ENCODE measurements at places on chromosomes 6 and 20.

DNA sequence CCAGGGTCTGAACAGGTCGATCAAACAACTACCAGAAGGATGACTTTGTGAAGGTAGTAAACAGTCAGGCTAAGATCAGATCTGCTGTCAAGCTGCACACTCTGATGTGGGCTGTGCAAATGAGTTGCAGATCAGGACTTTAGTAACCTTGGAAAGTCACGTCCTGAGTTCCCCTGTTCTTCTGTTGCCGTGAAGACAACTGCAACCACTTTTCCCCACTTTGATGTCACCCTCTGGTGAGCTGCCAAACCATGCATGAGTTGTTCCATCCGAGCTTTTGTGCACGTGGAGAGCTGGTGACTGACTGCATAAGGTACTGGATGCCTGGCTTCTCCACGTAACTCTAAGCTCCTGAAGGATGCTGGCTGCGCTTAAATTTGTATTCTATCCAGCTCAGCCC lies 111.0 kb downstream of the CD83 start:
- no peak for DNase-seq

DNA sequence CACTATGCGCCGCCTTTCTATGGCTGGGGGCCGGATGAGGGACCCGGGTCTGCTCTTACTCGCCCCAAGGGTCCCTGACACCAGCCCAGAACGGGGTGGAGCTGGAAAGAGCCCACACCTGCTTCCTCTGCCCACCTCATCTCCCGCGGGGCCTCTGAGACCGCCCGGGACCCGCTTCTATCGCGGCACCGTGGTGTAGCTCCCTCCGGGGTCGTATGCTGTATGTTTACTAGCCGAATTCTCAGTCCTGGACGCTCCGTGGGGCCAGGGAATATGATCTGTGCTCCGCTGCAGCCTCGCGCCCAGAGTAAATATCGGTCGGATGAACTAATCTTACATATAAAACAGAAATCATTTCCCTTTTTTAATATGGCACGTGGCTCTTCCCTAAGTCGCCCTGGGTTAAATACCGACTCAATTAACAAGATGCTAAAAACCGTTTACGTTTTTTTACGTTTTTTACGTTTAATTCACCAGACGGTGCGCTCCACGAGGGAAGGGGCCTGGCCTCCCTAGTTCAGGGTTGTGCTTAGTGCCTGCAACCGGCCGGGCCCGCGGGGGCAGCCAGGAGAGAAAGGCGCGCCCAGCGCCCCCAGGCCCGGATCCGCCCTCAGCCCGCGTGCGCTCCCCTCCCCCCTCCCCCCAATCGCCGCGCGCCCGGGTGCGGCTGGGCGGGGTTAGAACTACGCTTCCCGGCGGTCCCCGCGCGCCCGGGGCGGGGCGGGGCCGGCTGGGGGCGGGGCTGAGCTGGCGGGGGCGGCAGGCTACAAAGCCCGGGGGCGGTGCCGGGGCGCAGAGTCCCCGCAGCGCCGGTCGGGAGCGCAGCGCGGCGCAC lies at the start of gene RBM38:
TSS of gene RBM38 (plus strand) at position 793 of the 835 bp plus-strand sequence. CDS start 186 bp downstream, outside the sequence.
- DNase-seq: peak; percentile 48

DNA sequence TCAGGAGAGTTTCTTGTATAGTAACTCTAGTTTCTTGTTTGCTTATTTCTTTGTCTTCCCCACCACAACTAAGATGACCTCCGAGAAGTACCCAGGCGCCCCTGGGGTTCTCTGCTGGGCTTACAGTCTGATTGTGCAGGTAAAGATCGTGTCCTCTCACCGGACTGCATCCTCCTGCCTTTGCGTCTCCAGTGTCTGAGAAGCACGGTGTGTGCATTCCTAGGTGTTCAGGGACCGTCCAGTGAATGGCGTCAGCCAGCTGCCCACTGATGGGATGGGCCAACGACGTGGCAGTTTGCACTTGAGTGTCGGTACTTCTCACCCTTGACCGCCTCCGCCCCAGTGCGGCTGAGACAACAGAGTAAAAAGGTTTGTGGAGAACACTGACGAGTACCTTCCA lies 56.0 kb upstream of the NFATC2 start:
- no peak for DNase-seq

- DNase-seq: no peak
Measured at GRCh38 chr20:46708172-46708860, 1.1 kb upstream of the SLC2A10 start.

DNA sequence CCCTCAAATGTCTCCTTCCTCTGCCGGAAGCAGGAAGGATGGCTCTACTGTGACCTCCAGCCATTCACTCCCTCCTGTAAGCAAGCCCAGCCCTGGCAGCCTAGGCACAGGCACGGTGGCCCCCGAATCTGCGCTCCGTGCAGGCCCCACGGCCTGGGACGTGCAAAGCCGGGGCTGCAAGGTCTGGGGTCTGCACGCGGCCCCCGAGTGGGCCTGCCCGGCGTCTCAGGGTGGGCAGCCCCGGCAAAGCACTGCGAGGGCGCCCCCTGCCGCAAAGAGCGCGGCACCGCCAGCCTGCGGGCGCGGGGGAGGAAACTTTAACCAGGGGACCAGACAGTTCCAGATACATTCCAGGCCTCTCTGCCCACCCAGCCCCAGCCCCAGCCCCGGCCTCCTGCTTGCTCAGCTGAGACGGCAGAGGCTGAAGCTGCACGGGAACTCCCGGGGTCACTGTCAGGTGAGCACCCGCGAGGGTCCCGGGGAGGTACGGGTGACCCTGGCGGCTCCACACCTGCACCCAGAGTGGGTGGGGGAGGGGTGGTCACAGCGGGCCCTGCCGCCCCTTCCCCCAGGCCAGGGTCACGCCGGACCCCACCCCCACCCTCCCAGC lies 98.8 kb downstream of the ASXL1 start:
- no peak for DNase-seq

DNA sequence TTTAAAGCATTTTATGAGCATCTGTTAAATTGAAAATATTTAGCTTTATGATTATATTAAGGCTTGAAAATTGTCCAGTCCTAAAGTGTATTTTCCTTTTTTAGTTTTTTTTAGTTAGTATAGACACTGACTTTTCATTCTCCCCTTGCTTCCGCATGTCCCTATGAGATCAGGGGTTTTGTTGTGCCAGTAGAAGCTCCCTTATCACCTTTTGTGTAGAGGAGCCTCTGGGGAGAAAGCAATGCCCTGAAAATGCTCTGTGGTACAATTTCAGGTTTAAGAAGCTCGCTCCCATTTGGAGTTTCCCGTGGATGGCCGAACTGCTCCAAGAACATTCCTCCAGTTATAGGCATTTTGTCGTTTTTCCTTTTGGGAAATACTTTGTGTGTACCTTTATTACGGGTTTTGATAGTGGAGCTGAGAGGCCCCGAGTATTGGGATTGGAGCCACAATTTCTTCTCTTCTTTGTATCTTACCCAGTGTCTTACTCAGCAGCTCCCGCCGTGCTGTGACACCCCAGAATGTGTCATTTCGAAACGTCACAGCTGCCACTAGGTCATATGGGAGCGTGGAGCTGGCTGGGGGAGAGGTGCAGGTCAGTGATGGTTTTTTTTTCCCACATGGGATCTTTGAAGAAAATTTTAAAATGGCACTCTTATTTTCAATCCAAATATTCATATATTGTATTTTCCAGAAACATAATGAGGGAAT lies 49.9 kb downstream of the RPRD1B start:
- DNase-seq: no peak

DNA sequence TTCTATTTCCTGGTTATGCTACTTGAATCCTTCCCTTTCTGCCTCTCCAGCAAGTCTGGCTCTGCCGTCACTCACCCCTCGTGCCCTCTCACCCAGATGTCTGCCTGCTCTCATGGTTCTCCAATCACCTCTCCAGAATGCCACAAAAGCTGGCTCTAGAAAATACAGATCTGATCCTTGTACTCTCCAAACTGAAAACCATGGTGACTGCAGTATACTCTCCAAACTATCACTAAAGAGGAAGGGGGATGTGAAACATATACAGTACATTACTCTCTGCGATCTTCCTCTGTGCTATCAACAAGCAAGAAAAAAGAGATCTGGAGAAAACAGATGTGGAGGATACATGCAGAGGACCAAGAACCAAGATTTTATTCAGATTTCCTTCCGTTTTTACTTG lies 91.1 kb downstream of the ATXN1 start:
- no peak for DNase-seq

DNA sequence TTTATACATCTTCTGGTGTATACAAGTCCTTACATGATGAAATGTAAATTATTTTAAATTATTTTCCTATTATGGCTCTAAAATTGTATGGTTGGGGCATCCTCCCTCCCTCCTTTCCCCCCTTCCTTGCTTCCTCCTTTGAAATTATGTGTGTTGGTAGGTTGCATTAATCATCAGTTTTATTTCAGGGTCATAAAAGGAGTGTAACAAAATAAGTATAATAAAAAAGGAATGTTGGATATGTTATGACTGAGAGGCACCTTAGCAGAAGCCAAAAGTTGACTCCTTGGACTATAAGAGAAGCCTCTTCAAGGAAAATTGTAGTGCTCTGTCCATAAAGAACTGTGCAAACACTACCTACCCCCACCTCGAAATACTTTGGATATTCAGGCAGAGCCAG lies 46.6 kb upstream of the PTPRK start:
- no peak for DNase-seq

GRCh38 chr6:5003604-5004372 lies at the start of gene RPP40:
Gene RPP40, minus strand, starts transcription at chr6:5004037. Its CDS starts 35 bp downstream, at chr6:5004002.
- peak; percentile 98 for DNase-seq

DNA sequence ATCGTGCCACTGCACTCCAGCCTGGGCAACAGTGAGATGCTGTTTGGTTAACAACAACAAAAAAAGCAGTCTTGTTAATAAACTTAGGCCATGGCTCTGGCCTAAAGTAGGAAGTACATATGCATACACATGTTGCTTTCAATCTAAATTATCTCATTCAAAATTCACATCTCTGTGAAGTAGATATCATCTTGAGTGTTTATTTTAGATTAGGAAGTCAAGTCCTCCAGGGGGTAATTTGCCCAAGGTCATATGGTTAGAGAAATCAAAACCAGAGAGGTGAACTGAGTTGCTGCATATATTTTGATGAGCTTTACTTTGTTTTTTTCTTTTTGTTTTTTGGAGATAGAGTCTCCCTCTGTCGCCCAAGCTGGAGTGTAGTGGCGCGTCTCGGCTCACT lies 52.8 kb downstream of the B4GALT5 start:
- no peak for DNase-seq

DNA sequence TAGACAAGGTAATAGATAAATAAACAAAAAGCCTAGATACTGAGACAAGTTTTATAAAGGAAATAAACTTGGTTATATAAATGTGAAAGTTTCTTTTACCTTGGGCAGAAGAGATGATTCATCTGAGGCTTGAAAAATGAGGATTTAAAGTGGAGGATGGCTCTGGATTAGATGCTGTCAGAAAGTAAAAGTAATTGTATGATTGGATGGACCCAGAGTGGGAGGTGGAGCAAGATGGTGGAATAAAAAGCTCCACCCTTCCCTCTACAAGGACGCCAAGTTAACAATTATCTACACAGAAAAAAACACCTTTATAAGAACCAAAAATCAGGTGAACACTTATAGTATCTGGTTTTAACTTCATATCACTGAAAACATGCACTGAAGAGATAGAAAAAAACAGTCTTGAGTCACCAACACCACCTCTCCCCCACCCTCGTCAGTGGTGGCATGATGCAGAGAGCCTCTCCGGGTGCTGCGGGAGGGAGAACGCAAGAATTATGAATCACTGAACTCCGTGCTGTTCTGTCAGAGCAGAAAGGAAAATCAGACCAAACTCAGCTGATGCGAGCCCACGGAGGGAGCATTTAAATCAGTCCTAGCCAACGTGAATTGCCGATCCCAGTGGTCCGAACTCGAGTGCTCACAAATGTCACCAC lies 84.7 kb upstream of the GJE1 start:
- DNase-seq: no peak

DNA sequence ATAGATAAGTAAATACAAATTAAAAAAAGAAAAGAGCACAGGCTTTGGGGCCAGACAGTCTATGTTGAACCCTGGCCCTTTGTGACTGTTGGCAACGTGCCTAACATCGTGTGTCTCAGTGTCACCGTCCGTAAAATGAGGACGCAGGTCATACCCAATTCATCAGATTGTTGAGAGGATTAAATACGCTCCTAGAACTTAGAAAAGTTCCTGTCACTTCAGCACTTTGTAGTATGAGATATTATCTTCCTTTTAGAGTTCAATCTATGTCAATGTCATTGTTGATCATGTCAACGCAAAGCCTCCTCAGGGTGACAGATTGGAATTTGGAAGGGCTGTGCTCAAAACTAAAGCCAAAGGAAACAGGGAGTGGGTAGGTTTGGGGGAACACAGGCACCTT lies 21.7 kb downstream of the SERPINB1 start:
- DNase-seq: no peak
